Right cardiac atrium (tissue), 5 donors: ENCODE measurements at places on chromosomes 12 and 14. TPM values are rescaled to one million over a fixed set of nuclear protein-coding genes. Genes with fewer than 3 reads are reported as not detected.

- no peak for DNase-seq
Observed at GRCh38 chr14:77064521-77065178, 33.4 kb upstream of the CIPC start.

The FITM1 gene
- 87.4 TPM for total RNA-seq

DNA sequence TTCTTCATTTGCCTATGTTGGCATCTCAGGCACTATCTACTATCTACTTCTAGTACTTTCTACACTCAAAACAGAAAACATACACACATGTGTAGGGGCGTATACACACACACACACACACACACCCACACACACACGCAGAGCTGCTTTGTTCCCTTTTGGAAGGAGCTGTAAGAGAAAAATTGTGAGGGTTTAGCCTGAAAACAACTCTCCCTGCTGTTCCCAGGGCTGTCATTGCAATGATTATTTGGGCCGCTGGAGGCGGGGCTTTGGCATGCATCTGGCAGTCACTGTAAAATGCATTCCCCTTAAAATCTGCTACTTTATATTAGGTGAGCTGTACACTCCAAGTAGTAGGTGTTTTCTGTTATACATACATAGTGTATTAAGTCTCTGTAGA is 29.1 kb upstream of the SLC38A2 start:
- DNase-seq: peak; percentile 76

DNA sequence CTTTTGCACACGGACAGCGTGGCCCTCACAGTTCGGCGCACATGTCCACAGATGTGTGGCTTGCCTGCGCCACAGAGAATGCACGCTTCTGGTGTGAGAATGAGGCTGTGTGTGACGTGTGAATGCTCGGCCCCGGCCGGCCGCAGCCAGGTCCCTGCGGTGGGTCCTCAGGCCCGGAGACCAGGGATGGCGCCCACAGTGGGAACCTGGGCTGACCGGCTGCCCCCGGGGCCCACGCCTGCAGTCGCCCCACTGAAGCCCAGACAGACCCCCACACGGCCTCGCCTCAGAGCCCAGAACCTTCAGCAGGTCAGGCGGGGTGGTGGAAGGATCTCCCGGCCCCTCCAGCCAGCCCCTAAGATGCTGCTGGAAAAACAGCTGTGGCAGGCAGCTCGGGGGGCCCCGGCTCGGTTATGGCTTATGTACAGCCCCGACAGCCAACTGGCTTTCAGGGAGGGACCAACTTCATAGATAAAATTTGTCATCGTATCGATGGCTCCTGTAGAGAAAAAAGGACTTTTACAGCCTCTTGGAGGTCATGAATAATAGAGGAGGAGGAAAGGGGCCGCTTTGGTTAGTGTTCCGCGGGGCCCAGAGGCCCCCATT is 4.5 kb upstream of the C14orf180 start:
- DNase-seq: no peak

DNA sequence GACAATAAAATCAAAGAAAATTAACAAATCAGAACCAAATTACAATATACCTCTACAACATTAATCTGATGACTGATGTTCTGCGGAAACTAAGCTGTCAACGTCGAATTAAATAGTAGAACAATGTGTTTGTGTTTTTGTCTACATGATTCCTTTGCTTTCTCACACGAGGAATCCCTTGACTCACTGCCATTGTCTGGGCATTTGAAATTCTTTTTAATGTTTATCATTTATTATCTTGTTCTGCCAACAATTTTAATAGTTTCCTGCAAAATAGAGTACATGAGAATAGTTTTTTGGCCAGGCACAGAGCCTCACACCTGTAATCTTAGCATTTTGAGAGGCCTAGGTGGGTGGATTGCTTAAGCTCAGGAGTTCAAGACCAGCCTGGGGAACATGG is 76.6 kb upstream of the KRAS start:
- no peak for DNase-seq
